Cerebellar nuclear complex (tissue), 1 donor: ENCODE measurements at places on chromosomes 6 and 20.

GRCh38 chr6:156699017-156699421 is 78.2 kb upstream of the ARID1B start:
- DNase-seq = no peak

DNA sequence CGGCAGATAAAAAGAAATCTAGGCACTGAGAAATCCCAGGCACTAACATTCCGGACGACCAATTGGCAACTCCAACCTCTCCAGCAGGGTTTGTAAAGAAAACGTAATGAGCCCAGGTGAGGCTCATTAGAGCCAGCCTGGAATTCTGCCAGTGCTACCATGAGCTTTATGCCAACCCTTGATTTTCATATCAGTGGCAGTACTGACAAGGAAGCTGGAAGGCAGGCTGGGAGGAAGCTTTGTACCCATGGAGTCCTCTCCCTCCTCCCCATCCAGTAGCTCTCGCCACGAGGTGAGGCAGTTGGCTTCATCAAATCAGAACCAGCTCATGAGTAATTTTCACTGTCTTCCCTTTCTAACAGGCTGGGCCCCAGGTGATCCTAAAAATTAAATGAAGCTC is 250.2 kb downstream of the ZNF217 start:
- DNase-seq = no peak

GRCh38 chr6:42572523-42572922 is 8.7 kb downstream of the UBR2 start:
- DNase-seq = no peak

DNA sequence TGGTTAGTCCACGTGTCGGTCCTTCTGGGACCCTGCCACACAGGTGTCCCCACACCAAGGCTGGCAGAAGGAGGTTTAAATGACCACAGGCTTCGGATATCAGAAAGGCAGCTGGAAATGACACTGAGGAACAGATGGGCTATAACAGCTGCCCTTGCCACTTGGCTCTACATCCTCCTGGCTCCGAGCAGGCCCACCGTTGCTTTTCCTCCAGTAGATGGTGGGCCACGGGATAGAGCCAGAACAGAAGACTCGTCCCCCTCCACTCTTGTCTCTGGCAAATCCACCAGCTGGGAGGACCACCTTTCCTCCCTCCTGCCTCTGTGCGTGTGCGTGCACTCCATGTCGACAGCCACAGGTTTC is 17.6 kb downstream of the WRNIP1 start:
- DNase-seq = no peak

DNA sequence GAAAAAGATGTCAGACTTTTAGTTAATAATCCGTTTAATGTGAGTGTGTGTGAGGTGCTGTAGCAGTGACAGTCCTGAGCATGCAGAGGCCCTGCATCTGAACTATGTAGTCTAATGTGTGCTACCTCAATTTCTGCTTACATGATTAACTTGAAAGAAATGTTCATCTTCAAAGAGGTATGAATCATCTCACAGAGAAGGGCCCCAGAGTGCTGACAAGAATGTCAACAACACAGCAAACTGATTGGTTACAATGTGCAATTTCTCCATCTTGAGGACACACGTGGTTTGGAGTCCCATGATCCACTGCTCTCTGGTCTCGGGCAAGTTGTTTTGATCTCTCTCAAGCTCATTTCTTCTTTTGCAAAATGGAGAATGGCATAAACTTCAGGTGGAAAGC is 61.7 kb upstream of the EMILIN3 start:
- no peak for DNase-seq

DNA sequence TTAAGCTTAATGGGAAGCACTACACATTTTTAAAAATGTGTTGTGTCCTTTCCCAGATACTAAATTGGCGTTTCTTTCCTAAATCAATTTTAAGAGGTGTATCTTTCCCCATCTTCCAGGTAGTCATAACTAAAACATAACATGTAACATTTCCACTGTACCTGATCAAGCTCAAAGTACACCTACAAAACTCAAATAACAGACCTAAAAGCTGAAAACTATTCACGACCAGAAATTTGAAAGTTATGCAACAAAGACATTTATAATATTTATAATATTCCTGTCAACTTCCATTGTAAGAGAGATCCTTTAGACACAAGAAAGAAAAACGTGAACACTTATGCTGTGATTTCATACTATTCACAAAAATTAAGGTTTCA is 3.5 kb downstream of the STAU1 start:
- no peak for DNase-seq

GRCh38 chr6:147311218-147311617 is 107.0 kb downstream of the STXBP5 start:
- DNase-seq = no peak

DNA sequence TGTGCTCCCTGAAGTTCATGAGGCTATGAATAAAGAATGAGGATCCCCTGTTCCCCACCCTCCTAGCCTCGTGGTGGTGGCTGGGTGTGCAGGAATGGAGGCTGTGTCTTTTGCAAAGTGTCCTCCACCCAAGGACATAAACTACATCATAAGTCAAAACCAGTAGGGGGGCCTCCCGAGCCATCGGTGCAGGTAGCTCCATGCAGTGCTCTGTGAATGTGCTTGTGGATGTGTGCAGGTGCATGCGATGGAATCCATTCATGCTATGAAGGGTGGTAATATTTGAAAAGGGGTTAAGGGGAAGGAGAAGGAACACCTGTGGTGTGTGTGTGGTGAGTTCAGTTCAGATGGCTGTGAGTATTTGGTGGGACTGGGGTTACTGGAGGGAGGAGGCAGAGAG is 197.3 kb downstream of the NRN1 start:
- DNase-seq = no peak

GRCh38 chr20:44087051-44087856 is 99.7 kb downstream of the JPH2 start:
- DNase-seq = no peak

GRCh38 chr6:28737750-28738395 is 185.9 kb downstream of the TRIM27 start:
- DNase-seq = no peak

- no peak for DNase-seq
Observed at GRCh38 chr20:53379833-53380120, 213.9 kb downstream of the ZNF217 start.

DNA sequence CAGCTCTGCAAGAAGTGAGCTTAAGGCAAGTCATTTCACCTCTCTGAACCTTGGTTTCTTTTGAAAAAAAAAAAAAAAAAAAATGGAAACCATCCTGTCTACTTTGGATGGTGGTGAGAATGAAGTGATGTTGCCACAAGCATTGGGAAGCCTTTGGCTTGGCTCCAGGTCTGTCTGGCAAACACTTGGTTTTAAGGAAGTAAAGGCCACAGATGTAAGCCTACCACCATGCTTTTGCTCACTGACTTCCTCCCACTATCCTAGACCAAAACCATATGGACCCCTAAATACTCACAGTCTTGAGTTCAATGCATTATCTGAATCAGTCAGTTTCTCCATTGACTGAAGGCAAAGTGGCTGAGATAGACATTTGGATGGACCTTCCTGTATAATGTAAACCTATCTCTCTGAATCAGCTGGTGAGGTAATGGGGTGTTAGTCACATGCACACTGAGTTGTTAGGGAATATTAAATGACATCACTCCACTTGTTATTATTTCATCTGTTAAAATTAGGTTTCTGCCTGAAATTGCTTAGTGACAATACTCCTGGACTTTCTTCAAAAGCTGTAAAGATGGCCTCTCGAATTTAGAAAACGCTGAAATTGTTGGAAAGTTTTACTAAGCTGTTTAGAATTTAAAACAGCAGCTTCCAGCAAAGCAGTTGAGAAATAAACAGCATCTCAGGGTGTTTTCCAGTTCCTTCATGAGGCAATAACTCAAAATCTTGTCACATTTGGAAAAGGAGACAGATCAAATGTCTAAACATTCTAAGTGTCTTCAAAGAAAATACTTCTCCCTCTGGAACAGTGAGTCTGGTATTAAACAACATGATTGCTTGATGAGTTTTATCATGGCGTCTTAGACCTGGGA is 833.5 kb downstream of the DHX35 start:
- no peak for DNase-seq

DNA sequence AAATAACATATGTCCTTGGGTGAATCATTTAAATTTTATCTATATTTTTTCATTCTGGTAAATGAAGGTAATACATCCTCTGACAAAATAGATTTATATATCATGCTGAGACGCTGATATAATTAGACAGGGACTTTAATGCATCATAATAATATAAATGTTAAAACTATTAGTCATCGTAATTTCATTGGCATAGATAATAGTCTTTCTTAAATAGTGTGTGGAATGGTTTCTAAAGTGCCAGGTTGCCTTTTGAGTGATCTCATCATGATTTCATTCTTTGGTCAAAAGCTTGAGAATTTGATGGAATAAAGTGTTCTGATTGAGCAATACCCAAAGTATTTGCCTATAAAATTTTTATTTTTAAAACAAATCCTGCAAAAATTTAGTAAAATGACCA is 43.2 kb upstream of the BMP5 start:
- DNase-seq = no peak
